ENCODE measurements at places on chromosomes 2 and 18.

DNA sequence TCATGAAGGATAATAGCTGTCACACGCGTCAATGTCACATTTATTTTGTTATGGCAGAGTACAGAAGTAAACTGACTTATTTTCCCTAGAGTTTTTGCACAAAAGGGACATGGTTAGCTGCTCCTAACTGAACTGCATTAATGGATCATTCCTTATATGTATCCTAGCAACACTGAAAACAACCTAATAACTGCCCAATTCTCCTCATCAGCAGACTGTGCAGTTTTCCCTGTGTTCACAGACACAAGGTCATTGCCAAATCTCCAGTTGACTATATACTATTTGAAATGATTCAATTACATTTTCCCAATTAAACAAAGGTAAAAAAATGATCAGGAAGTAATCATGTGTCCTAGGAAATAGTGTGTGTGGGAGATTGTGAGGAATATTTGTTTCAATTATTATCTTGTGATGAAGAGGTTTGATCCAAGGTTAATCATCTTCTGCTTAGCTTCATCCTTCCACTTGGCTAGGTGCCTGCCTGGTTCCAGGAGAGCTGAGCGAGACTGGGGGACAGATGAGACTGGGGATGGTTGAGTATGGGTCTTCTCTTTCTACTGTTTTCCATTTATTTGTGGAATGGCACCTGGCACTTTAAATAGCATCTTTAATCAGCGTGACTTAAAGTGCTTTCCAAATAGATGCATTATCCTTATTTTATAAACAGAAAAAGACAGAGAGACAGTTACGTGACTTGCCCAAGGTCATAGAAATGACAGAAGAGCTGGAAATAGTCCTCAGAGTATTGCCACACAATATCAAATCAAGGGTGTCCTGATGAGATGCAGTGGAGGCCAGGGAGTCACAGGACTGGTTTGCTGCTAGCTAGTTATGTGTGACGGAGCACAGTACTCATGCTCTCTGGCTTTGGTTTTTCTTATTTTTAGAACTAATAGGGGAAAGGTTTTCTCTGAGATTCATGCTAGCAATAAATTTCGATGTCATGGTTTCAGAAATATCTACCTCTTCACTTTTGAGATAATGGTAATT is 335.6 kb downstream of the PIK3C3 start:
- DNase-seq: no peak

DNA sequence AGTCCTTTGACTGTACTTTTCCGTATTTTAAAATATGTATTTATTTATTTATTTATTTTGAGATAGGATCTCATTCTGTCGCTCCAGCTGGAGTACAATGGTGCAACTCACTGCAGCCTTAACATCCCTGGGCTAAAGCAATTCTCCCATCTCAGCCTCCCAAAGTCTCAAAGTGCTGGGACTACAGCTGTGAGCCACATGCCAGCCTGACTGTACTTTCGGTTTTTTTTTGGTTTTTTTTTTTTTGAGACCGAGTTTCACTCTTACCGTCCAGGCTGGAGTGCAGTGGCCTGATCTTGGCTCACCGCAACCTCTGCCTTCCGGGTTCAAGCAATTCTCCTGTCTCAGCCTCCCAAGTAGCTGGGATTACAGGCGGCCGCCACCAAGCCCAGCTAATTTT is 28.9 kb upstream of the CCNYL1 start:
- DNase-seq: no peak

- DNase-seq: no peak
Measured at GRCh38 chr18:75256376-75256775, 45.8 kb downstream of the TSHZ1 start.

DNA sequence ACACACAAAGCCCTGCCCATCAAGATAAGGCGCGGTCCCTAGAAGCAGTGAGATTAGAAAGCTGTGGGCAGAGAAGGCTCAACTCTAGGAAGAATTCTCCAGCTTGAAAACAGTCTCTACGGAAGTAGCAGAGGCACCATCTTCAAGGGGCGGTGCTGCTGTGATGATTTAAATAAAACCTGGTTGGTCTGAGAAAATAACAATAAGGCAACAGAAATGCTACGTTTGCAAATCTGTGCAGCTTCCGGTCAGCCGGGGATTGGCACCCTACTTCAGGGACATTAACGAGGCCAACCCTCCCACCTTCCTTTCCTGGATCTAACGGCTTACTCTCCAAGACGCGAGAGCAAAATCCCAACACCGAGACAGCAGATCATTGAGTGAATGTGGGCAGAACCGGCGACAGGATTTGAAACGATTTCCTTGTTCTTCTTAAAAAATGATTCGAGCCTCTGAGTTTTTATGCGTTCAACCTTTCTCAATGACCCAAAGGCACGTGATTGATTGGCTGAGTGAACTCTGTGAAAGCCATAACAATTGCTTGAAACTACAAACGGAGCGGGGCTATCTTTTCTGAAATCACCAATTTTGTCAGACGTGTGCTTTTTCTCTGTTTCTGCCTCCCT is 93.7 kb upstream of the ZNF516 start:
- peak; percentile 57 for DNase-seq

- DNase-seq: no peak
Measured at GRCh38 chr18:693466-694187, 18.8 kb downstream of the ENOSF1 start.

DNA sequence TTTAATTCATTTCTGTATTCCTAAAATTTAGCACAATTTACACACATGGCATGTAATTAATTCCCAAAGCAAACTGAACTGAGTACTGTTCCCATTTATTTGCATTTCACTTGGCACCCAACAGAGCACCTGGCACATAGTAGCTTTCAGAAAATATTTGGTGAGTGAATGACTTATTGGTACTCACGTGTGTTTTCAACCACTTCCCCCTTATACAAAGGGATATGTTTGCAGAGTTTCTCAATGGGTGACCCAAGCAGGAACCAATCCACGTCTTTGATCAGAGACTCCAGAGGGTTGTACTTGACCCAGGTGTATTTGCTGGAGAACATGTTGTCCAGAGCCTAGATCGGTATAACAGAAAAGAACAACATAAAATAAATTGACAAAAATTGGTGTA is 6.6 kb downstream of the GKN2 start:
- DNase-seq: no peak

DNA sequence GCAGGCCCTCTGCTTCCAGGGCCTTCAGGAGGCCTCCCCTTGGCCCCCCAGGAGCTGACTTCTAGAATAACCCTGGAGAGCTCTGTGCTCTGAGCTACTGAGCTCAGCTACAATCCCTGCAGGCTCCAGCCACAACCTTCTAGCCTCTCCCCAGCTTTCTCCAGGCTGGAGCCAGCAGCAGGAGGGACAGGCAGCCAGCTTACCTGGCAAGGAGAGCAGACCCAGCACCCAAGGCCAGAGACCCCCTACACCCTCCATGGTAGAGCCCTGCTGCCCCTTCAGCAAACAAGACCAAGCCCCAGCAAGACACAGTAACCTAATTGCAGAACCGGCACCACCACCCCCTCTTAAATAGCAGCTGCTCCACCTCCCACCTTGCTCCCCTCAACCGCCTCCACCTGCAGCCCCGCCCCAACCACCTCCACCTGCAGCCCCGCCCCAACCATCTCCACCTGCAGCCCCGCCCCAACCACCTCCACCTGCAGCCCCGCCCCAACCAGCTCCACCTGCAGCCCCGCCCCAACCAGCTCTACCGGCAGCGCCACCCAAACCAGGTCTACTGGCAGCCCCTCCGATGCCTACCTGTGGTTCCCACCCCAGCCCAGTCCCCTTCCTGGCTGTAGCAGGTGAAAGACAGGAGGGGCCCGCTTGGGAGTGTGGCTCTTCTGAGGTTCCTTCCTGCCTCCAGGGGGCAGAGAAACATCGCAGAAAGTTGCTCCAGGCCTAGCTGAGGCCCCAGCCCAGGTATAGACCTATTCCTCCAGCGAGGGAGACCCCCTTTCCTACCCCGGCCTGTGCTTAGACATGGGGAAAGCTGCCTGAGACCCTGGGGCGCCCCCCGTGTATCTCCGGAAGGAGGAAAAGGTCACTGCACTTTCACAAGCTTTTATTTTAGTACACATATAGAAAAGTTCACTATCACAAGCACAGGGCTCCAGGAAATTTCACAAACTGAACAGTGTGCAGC is at the start of gene ASTL:
Gene ASTL (minus strand): TSS at position 324 of the 967 bp plus-strand sequence. CDS start 66 bp downstream, at position 258.
- DNase-seq: peak; percentile 65

GRCh38 chr2:198659096-198659870 is 798.5 kb downstream of the SATB2 start:
- no peak for DNase-seq

GRCh38 chr2:42340938-42341636 is 19.9 kb downstream of the COX7A2L start:
- DNase-seq: no peak

DNA sequence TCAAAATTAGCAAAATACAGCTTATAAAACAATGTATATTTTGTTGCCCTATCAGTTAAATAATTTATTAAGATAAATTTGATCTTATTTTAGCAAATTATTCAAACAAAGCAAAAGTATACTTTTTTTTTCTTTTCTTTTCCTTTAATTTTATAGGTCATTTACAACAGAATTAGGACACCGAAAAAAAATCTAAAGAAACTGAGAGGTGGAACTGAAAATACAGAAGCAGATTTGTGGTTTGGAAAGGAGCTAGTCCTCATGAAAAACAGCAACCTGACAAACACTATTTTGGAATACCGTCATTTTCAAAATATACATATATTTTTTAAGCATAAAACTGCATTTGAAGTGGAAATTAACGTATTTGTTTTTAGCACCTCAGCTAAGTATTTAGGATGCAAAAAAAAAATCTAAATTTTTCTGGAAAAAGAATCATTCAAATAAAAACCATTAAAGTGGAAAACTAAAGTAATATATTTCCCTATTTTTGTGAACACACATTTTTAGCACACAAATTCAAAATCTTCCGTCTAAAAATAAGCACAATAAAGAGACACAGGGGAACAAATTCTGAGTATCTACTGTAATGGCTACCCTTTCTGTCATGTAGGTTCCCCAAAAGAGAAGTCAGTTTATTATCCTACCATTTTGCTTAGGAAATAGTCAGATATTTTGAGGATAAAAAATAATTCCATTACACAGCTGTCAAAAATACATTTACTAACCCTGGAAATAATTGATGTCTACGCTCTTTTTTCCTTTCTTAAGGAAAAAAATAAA is 2.7 kb downstream of the CCDC88A start:
- peak; percentile 33 for DNase-seq

- DNase-seq: peak; percentile 95
Measured at GRCh38 chr18:77052983-77053309, 79.6 kb downstream of the MBP start.

DNA sequence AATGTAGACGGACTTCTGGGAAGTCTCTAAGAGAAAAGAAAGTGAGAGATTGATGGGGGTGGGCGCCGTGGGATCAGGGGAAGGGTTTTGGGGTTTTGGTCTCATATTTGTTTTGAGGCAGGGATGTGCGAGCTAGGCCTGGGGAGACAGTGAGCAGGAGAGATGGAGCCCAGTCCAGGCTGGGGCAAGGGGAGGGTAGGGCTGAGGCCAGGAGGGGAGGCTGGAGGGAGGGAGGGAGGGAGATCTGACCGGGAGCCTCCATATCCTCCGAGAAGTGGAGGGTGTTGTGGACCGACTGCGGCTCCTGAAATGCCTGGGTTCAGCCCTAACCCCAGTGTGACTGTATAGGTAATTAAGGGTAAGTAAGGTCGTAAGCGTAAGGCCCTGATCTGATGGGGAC is 72.8 kb upstream of the ODC1 start:
- no peak for DNase-seq

DNA sequence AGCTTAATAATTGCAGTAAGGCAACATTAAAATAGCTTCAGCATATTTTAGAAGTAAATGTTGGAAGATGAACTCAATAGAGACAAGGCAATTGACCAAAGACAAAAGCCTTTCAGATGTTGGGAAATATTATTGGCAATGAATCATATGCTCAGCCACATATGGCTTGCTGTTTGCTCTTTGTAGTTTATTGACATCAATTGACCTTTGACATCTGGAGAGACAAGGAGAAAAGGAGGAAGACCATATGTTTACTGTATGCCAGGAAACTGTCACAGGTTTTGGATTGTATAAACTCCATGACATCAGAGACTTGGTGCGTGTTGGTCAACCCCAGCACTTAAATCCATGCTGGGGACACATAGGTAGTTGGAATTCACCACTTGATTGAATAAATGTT is 60.6 kb upstream of the SLC16A14 start:
- DNase-seq: peak; percentile 36

DNA sequence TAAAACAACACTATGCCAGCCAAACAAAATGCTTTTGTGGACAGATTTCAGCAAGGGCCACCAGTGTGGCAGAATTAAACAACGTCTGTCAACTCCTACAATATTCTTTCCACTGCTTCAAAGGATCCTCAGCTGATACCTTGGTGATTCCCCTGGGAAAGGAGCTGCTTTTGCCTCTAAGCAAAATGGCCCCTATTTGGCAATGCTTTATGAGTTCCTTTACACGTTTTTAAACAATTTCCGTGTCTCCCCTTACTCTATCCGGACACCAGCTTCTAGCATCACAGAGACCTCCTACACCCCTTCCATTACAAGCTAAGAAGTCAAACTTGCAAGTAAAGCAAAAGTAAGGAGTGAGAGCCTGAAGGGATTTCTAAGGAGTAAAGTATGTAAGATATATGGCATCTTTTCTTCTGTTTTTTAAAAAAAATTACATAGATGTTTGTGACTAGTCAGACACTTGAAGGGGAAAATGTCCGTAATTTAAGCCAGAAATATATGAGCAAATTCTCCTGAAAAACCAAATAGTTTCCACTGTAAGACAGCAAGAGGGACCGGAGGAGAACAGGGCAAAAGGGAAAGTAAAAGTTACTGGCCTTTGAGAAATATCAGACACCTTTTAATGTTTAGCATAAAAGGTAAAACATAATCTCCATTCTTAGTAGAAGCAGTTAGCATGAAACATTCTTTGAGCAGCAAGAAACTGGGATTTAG is 1.9 kb downstream of the SOS1 start:
- DNase-seq: peak; percentile 76

GRCh38 chr18:47317824-47318508 is 66.5 kb upstream of the SKOR2 start:
- DNase-seq: no peak

GRCh38 chr2:62425684-62426083 is 80.3 kb downstream of the TMEM17 start:
- DNase-seq: no peak

- DNase-seq: no peak
Measured at GRCh38 chr2:157866202-157866601, 9.9 kb downstream of the ACVR1 start.

- DNase-seq: no peak
Measured at GRCh38 chr18:35183886-35184285, 56.9 kb upstream of the ZNF397 start.

- no peak for DNase-seq
Measured at GRCh38 chr2:47193607-47194006, 38.5 kb upstream of the STPG4 start.

DNA sequence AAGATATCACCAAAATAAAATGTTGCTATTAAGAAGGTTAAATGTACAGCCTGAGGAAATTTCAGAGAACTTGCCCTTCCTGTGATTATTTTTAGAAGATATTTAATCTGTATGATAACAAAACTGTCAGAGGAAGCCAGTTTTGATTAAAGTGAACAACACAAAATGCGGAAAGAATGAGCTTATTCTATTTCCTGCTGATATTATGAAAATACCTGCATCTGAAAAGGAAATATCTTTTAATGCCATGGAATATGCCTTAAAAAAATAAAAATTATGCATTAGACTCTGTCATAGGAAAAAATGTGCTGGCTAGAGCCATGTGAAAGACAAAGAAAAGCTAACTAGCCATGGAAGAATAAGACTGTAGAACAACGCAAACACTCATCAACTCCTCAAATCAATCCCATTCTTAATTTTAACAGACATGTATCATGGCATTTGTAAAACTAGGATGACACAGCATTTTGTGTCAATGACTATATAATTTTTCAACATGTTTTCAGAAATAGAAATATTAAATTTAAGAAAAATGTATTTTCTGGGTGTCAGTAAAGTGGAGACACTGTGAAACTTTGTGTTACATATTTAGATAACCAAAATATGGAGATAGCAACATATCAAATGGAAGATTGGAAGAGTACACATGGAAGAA is 1768.2 kb downstream of the SUCLG1 start:
- no peak for DNase-seq
